ENCODE measurements at places on chromosomes 7 and 10. TPM values are rescaled to one million over a fixed set of nuclear protein-coding genes. Genes with fewer than 3 reads are reported as not detected.

Gene CFAP46
- total RNA-seq, result 15.4 TPM

DNA sequence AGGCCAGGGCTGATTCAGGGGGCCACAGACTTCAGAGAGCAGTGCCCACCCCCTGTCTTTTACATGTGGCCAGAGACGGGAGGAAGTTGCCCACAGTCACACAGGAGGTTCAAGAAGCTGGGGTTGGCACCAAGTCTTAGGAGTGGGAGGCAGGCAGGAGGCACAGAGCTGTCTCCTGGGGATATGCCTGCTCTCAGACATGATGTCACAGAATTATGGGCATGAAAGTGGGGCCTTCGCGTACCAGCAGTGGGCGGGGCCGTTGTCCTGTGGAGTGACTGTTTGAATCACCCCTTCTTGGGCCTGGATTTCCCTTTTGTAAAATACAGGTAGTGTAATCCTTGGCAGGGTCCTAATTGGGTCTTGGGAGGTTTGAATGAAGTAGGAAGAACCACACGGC, 81.2 kb upstream of the PPIF start:
- no peak for DNase-seq

GRCh38 chr7:37786741-37787569, 61.4 kb upstream of the NME8 start:
- DNase-seq, result no peak

DNA sequence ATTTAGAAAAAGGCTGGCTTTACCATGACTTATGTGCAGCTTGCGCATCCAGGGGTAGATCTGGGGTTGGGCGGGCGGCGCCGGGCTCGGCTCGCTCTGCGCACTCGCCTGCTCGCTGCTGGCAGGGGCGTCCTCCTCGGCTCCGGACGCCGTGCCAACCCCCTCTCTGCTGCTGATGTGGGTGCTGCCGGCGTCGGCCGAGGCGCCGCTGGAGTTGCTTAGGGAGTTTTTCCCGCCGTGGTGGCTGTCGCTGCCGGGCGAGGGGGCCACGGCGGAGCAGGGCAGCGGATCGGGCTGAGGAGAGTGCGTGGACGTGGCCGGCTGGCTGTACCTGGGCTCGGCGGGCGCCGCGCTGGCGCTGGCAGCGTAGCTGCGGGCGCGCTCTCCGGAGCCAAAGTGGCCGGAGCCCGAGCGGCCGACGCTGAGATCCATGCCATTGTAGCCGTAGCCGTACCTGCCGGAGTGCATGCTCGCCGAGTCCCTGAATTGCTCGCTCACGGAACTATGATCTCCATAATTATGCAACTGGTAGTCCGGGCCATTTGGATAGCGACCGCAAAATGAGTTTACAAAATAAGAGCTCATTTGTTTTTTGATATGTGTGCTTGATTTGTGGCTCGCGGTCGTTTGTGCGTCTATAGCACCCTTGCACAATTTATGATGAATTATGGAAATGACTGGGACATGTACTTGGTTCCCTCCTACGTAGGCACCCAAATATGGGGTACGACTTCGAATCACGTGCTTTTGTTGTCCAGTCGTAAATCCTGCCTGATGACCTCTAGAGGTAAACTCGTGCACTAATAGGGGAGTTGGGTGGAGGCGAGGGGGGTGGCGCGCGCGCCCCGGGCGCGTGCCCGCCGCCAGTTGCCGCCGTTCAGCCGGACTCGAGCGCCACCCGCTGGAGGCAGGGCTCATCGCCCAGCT, at the start of gene HOXA5:
HOXA5 (minus strand) TSS at position 659 of the 927 bp plus-strand sequence; CDS start at position 585, 74 bp downstream.
- DNase-seq, result peak; percentile 87

- no peak for DNase-seq
Measured at GRCh38 chr7:42946627-42946950, 14.4 kb downstream of the MRPL32 start.

DNA sequence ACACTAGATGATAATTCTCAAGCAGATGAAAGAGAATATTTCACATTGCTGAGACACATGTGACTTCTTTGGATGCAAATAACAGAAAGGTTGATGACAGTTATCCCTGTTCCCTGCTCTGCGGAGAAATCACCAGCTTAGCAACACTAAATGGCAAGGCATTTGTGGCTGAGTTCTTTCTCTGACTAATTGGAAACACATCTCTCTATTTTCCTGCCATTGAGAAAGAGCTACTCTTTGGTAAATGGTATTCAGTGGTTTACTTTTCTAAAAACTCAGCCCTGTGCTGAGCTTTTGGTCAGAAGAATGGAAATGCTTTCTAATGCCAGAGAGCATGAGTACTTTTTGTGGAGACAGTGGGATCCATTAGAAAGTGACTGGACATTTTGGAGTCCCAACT, 771.4 kb downstream of the LRMDA start:
- no peak for DNase-seq

DNA sequence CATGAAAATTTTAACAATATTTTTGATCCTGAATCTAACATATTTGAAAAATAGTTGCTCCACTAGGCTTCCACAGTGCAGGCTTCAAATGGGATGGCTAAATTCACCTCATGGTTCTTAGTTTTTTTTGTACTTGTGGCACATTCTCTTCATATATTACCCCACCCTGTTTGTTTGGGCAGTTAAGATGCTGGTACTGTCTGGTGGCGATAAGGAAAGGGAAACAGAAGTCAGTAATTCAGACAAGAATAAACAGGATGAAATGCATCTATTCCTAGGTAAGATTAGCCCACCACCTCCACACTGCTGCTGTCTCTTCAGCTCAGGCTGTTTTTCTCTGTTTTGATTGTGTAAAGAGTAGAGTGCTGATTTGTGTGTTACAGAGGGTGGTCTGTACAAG, 44.2 kb downstream of the GLRX3 start:
- DNase-seq, result no peak

- no peak for DNase-seq
Measured at GRCh38 chr7:6248581-6248980, 23.8 kb downstream of the CYTH3 start.

DNA sequence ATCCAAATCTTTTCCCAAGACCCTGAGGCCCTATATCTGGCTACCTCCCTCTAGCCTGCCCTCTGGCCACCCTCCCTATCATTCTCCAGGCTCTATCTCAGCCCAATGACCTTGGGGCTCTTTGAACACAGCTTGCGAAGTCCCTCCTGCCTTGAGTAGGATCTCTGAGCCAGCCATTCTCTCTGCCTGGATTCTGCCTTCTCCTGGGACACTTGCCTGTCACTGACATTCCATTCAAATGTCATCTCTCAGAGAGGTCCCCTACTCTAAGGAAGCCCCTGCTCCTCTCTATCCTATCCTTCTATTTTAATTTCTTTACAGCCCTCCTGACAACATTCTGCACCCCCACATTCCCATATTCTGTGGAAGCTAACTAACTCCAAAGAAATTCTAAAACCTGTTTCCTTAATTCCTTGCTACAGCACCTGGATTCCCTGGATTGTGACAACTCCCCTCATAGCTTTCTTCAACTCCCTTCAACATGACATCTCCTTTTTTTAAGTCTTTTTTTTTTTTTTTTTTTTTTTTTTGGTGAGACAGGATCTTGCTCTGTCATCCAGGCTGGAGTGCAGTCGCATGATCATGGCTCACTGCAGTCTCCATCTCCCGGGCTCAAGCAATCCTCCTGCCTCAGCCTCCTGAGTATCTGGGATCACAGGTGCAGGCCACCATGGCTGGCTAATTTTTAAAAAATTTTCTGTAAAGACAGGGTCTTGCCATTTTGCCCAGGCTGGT, 81.0 kb upstream of the ASAH2 start:
- DNase-seq, result no peak
